ENCODE measurements at places on chromosomes 4 and X.

GRCh38 chrX:11770320-11770719, 12.3 kb downstream of the MSL3 start:
- DNase-seq, result peak; percentile 34

GRCh38 chr4:57124145-57124544, 14.0 kb upstream of the IGFBP7 start:
- no peak for DNase-seq

- no peak for DNase-seq
These were observed 6.8 kb downstream of the HNRNPDL start for GRCh38 chr4:82423245-82424054.

GRCh38 chr4:65738134-65738533, 67.8 kb upstream of the EPHA5 start:
- DNase-seq, result no peak

- no peak for DNase-seq
These were observed 16.8 kb downstream of the CLNK start for GRCh38 chr4:10667701-10668326.

DNA sequence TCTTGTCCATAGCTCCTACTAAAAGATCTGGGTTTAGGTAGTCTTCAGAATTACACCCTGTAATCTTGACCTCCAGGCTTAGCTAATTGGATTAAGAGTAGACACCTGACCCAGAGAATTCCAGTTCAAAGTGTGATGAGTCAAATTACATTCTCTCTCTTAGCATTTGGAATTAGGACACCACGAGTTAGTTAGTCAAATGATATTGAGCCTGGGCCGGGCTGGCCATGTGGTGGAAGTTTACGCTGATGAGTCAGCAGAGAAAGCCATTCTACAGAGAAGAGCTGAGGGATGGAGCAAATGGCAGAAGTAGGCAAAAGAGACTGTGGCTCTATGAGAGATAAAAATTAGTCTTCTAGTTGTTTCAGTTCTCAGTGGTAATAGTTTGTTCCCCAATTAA, 31.1 kb downstream of the CEP44 start:
- no peak for DNase-seq

DNA sequence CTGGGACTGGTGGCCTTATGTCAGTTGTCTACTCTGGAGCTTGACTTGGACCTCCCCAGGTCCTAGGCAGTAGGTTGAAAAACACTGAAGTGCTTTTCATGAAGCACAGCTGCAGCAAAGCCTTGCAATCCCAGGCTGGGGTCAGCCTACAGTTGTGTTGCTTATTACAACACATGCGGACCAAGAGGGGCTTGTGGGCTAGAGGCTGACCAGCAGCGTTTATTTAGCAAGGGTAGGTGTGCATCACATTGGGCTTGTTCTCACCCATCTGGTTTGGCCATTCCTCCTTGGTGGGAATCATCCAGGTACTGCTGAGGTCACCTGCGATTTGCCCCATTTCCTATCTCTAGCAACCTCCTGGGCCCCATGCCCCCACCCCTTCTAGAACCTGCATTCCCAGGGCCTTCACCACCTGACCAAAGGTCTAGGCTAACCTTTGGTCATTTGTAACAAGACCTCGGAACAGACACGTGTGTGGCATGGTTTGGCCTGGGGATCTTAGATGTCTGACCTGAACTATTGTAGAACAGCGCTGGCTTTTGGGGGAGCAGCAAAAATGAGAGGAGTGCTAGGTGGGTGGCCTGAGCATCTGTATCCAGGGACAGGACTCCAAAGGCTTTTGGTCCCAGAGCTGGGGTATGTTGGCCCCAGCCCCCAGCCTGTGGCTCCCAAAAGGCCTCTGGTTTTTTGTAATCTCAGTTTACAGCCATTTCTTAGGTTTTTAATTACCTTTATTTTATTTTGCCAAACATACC, 3.0 kb downstream of the RPL10 start:
- no peak for DNase-seq

- DNase-seq, result no peak
These were observed 279.2 kb downstream of the NR3C2 start for GRCh38 chr4:148162991-148163390.

DNA sequence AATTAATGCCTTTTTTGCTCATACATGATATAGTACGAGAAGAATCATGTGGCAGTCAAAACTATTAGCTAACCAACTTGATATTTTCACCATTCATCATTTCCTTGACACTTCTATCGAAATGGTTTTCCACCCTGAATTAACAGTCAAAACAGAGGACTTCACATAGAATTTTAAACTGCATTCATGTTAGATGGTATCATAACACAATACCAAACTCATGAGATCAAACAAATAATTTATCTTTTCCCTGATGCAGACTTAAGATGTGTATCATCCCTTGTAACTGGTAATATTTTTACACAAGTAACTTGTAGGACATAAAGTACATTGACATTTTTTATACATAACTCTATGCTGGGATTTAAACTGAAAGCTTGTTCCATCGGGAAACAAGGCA, 18.2 kb upstream of the ANTXR2 start:
- no peak for DNase-seq

DNA sequence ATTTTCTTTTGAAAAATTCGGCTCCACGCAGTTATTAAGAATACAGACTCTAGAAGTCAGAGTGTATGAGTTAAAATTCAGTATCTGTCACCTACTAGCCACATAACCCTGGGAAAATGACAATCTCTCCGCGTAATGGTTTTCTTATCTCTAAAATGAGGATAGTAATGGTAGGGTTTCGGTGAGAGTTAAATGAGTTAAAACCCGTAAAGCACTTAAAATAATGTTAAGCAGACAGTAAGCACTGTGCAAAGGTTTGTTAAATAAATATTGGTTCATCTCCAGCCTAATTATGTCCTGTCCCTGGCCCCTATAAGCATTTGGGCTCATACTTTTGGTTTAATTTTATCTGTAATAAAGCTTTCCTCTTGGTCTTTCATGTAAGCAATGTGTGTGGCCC, 350.8 kb upstream of the GRIA3 start:
- no peak for DNase-seq

DNA sequence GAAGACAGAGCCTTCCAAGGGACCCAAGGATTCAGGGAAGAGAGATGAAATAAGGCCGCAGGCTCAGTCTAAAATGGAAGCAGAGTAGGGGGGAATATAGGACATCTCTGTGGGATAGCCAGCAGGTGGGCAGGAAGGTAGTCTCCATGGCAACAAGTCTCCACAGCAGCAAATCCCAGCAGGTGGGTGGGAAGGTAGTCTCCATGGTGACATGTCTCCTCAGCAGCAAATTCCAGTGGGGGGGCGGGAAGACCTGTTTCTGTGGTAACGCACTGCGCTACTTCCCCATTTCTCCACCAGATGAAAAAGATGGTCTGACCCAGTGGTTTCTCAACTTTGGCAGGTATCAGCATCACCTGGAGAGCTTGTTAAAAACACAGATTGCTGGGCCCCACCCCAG, 18.3 kb downstream of the NLGN3 start:
- DNase-seq, result no peak

DNA sequence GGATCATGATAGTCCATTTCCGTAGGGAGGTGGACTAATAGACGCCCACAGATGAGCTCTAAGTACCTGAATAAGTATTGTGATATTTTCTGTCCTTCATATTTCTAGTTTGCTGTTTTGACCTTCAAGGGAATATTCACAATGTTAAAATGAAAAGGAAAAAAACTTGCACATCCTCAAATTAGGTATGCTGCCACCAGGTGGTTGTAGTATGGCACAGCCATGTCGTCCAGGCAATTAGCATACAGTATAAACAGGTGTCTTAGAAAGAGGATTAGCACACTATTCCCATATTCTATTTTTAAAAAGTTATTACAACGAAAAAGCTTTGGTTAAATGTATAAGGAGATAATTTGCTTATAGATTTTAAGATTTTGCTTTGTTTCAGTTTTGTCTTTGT, 802.0 kb downstream of the RPA4 start:
- DNase-seq, result no peak

DNA sequence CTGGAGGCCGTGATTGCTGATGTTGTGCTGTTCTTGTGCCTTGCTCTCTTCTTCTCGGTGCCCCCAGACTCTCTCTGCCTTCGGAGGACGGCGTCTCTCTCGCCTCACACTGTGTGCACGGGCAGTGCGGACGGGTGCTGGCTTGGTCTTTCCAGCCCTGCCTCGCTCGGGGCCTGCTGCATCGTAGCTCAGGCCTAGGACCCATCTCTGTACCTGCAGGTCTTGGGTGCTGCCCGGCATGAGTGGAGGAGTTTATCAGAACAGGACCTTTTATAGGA, 18.2 kb downstream of the RGS12 start:
- no peak for DNase-seq

DNA sequence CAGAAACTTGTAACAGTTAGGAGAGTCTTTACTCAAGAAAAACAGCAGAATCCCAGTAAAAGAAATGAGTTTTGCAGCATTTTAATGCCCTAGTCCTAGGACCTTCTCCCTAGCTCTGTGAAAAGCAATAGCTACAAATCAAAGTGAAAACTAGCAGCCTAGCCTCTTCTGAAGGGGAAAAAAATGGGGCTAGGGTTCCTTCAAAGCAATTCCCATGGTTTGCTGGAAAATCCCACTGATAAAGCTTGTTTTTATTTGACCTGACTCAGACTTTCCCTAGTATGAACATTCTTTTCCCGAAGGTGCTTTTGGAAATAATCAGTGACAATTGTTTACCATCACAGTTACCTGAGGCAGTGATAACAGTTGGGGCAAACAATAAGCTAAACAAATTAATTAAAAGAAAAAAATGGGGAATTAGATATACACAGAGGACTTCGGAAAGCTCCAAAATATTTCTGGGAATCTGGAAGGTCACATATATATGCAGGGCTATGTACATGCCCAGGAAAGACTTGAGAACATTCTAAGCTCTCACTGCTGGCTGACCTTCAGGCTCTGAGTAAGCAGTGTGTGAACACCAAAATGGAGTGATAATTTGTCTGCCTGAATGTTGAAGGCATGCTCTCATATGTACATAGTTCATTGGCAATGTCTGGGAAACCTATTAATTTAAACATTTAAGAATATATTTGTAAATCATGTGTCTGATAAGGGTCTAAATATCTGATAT, 285.9 kb downstream of the KCTD8 start:
- DNase-seq, result no peak

GRCh38 chrX:49166914-49167739, 4.6 kb downstream of the MAGIX start:
- DNase-seq, result no peak

- no peak for DNase-seq
These were observed 9.6 kb upstream of the MTMR1 start for GRCh38 chrX:150683536-150684146.

DNA sequence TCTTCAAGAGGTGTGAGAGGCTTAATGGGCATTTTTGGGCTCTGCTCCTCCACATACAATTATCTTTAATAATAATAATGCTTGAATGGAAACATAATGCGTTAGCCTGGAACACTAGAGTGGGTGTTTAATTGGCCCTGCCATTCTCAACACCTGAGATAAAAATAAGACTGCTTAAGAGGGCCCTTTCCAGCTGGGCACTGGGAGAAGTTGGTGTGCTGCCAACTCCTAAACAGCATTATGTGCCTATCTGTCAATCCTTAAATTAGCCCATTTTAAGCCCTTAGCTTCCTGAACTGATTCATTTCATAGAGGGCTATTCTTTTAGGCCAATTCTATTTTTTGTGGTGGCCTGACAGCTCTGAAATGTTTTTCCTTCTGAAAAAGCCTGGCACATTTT, 211.1 kb upstream of the ZIC3 start:
- DNase-seq, result no peak

DNA sequence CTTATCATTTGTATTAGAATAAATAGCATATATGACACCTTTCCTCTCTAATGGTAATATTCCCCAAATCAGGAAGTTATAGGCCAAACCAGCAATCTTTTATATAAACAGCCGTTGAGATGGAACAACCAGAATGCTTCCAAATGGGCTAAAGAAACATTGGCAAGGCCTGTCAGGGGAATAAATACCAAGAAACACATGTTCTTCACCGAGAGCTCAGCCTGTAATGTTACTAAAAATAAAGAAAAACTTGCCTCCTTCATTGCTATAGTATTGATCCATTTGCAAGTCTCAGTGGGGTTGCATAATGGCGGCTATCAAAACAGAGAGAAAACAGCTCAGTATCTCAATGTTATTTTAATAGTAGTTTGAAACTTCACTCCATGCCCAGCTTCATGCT, 104.9 kb downstream of the FAM13A start:
- DNase-seq, result no peak

DNA sequence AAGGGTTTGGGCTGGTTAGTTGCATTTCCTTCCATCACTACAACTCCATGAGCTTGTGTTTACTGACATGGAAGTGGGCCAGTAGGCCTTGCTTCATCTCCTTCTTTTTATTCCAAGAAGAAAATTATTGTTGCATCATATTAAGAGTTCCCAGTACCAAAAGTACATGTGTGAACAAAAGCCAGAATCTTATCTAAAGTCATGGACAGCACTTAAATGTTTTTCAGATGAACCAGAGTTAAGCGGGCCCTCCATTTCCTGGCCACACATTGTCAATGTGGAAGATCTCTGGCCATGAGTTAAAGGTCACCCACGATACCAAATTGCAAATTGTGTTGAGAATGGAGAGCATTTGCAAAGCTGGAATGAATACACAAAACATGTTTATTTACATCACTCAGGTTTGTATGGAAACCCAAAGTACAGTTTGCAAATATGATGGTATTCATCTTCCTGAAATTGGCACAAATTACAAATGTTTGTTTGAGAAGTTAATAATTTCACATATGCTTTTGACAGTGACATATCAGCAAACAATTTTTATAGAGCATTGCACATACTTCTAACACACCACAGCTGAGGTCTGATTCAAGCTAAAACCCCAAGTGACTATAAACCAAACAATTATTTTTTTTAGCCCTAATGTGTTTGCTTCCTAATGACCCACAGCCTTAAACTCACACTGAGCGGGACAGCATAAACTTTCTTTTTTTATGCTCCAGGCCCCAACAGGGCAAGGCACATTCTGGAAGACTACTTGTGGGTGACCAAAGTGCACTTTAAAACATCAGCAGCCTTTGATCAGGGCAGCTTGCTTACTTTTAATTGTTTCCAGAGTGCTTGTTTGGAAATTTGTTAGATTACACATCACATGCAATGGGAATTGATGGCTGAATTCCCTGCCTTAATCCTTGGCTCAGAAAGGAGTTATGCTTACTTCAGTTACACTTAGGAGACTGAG, 502.9 kb upstream of the SLIT2 start:
- DNase-seq, result no peak

GRCh38 chr4:12178614-12179610, 750.2 kb upstream of the HS3ST1 start:
- DNase-seq, result no peak

DNA sequence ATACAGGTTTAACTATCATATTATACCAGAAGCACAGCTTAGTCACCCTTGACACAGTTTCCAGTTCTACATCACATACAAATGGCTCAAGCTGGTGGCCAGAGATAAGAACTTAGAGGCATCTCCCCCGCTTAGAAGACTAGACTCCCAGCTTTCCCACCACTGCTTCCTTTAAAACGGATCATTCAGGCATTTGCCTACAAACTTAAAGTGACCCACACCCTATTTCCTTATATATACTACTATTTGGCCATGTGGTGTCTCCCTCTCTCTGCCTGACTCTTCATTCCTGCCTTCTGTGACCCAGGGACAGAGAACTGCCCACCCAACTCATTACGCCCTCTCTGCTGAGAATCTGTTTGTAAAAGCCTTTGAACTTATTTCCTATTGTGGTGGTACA, 781.2 kb upstream of the DIAPH2 start:
- no peak for DNase-seq

- no peak for DNase-seq
These were observed 41.6 kb upstream of the UGT2B7 start for GRCh38 chr4:69054578-69055200.

GRCh38 chr4:87476934-87477333, 52.2 kb downstream of the SPARCL1 start:
- no peak for DNase-seq

GRCh38 chrX:8075636-8076035, 95.4 kb downstream of the VCX2 start:
- no peak for DNase-seq

Measured in stimulated activated CD4-positive, alpha-beta T cell treated with anti-CD3 and anti-CD28 coated beads, Interleukin-1b, Interleukin-23, amount 100 ng/mL, for 4 hours (primary cell).